ENCODE measurements at places on chromosomes 12 and 14.
A peak's percentile ranks its signal among the peaks of the same experiment; 100 is the strongest.

DNA sequence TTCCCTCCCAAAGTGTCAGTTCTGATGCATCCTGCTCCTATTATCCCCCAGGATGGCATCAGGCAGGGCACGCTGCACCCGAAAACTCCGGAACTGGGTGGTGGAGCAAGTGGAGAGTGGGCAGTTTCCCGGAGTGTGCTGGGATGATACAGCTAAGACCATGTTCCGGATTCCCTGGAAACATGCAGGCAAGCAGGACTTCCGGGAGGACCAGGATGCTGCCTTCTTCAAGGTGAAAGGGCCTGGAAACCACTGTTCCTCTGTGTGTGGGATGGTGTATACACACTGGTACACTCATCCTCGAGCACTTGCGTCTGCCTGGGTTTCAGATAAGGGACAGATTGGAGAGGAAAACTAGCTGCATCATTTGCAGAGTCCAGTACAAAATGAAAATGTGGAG lies 1.0 kb downstream of the IRF9 start:
- DNase-seq, result no peak

- no peak for DNase-seq
Observed at GRCh38 chr14:64244279-64244678, 49.9 kb downstream of the ESR2 start.

GRCh38 chr14:31576949-31577348 lies 15.7 kb downstream of the NUBPL start:
- no peak for DNase-seq

DNA sequence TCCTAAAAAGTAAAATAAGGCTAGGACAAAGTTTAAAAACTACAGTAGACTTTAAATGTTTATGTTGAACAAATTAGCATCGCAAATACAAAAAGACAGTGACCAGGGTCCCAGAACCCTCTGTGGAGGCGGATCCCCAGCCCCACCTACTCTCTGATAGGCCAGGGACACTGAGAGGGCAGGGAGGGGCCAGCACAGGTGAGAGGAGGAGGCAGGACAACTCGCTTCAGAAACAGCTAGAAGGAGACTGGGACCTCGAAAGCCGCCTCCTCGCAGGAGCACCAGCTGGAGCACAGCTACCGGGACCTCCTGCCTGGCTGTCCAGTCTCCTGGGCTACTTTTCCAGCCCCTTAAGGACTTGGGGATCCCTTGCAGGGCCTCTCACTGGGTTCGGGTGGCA lies 992 bp downstream of the DNAH10 start:
- peak; percentile 79 for DNase-seq

- DNase-seq, result no peak
Observed at GRCh38 chr14:23307687-23308644, 1.3 kb downstream of the BCL2L2 start.

DNA sequence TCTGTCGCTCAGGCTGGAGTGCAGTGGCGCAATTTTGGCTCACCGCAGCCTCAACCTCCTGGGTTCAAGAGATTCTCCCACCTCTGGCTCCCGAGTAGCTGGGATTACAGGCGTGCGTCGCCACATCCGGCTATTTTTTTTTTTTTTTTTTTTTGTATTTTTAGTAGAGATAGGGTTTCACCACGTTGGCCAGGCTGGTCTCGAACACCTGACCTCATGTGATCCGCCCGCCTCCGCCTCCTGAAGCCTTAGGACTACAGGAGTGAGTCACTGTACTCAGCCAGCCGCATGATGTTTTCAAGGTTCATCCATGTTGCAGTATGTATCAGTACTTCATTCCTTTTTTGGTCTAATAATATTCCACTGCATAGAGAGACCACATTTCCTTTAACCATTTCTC lies 2.4 kb upstream of the RNF34 start:
- DNase-seq, result no peak

DNA sequence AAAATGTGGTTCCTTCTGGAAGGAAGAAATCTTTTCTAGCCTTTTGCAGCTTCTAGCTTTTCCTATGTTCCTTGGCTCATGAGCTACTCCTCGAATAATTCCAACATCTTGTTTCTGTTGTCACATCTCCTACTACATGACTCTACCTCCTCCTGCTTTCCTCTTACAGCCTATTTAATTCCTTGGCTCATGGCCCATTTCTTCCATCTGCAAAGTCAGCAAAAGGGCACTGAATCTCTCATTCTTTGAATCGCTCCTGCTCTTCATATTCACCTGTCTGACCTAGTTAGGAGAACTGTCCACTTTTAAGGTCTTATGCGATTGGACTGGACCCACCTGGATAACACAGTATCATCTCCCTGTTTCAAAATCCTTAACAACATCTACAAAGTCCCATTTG lies 15.8 kb downstream of the PRKD1 start:
- no peak for DNase-seq

DNA sequence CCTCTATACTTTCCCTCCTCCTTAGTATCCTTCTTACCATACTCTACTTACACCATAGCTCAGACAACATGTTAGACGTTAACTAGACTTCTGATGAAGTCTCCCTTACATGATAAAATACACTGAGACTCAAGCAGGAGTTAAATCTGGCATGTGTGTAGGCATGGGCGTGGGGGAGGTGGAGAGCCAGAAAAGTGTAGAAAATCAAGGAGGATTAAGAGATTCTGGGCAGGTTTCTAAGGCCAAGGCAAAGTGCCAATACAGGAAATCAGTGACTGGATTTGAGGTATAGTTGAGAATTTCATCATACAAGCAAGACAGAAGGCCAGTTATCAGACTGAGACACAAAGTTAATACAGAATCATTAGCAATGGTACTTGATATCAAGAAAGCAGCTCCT lies 37.4 kb downstream of the EPS8 start:
- DNase-seq, result no peak

- no peak for DNase-seq
Observed at GRCh38 chr12:28033538-28033915, 61.0 kb upstream of the PTHLH start.

DNA sequence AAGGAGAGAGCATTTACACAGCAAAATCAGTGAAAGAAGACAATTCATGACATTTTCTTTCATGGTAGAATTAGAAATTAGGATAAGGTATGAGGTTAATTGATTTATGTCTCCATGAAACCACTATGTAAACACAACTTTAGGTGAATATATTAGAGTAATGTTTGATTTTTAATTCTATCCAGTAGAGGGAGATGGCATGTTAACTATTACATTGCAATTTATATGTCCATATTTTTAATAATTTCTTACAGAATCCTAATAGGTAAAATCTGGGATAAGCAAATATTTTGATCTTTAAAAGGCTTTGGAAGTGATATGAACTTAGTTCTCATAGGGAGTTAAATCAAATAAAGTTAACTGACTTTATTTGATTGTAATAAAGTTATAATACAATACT lies 373.4 kb upstream of the PDE3A start:
- DNase-seq, result no peak

DNA sequence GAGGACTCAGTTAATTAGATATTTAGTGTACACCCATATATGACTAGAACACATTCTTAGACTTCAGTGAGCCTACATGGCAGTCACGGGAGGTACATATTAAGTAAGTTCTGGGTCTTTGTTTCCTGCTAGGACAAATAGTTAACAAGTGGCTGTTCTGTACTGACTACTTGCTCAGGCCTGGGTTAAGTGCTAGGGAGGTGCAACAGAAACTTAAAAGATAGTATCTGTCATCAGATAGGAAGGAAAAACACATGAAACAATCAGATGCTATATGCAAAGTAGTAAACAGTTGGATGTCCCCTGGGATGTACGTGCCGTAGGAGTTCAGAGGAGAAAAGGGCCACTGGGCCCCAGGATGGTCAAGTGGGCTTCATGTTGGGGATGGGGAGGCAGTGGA lies 59.5 kb downstream of the SLC4A8 start:
- no peak for DNase-seq

DNA sequence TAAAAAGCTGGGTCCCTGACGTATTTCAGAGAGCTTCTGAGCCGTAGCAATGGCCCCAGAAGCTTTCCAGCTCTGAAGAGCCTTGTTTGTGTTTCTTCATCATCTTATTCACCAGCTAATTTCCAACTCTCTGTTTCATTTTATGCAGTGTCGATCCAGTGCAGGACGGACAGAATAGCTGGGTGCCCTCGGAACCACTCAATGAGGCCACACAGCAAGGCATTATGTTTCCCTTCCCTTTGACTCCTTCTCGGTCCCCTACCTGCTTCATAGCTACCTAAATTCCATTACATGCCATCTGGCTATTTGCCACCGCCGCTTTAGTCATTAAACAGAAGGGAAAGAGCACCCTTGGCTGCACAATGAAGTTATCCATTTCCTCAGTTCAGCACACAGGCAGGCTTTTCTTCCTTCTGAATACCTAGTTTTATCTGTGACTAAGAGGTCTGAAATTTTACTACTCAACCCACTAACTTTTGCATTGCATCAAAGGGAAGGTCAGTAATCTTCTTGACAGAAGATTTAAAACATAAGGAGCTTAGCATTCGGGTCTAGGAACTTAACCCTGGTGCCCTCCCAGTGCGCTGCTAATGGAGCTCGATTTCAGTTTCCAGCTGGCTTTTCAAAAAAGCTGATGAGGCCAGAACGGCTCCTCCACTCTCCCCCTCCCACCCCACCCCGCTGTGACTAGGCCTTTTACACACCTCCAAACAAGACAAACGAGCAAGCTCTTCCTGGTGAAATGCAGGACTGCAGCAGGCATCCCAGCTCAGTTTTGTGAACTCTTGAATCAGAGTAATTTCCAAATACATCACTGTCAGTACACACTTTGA lies 176.8 kb downstream of the GXYLT1 start:
- peak; percentile 80 for DNase-seq

DNA sequence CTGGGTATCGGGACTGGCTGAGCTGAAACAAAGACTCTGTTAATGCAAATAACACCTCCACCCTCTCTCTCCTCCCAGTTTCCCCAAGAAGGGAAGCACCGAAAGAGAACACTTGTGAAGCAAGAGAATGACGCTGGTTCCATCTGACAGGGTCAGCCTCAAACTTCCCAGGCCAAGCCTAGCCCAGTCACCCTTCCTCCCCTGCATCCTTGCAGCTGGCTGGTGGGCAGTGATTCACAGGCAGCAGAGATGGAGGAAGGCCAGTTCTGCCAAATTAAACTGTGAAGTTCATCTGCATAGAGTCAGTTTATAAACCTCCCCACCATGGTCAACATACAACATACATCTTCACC lies 2.8 kb downstream of the LRRC74A start:
- no peak for DNase-seq

Data from iPS-NIHi11 (cell line).